ENCODE measurements at places on chromosomes 2 and 18.

DNA sequence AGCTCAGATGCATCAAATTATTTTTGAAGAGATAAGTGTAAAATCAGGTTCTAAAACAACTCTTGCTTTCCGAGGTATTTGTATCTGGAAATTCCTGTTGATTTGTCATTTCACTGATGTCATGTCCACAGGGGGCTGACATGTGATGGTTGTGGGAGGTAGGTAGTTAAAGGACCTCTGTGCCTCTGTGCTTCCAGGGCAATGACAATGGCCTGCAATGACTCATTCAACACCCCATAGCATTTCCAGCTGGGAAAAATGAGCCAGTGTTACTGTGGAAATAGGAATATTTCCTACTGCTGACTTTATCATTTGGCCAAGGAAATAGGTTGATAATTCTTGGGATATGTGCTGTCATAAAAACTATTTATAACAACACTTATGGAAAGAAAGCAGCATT is 86.2 kb upstream of the CCDC195 start:
- peak; percentile 73 for DNase-seq

GRCh38 chr2:230043461-230043860 is 25.3 kb downstream of the SLC16A14 start:
- no peak for DNase-seq

GRCh38 chr2:113677330-113677729 is 50.3 kb downstream of the RABL2A start:
- DNase-seq = no peak

- DNase-seq = peak; percentile 44
These were observed 11.3 kb upstream of the PXDN start for GRCh38 chr2:1755436-1756191.

- no peak for DNase-seq
These were observed 131.0 kb downstream of the ZAP70 start for GRCh38 chr2:97844311-97844859.

GRCh38 chr2:175728032-175728431 is 274.0 kb downstream of the LNPK start:
- no peak for DNase-seq

DNA sequence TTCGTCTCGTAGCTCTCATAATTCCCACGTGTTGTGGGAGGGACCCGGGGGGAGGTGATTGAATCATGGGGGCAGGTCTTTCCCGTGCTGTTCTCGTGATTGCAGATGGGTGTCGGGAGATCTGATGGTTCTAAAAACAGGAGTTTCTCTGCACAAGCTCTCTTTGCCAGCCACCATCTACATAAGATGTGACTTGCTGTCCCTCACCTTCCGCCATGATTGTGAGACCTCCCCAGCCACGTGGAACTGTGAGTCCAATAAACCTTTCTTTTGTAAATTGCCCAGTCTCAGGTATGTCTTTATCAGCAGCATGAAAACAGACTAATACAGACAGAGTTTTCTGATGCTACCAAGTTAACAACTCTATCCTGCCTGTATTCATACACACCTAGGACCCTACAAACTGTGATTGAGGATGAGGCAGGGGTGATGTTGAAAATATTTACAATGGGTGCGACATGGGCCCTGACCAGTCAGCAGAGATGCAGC is 3.9 kb downstream of the APOB start:
- DNase-seq = no peak

GRCh38 chr2:120613742-120614571 is 121.7 kb upstream of the GLI2 start:
- no peak for DNase-seq

GRCh38 chr2:71884303-71885042 is 263.2 kb downstream of the CYP26B1 start:
- DNase-seq = peak; percentile 34

GRCh38 chr18:25724121-25724520 is 366.3 kb downstream of the SS18 start:
- DNase-seq = peak; percentile 73

DNA sequence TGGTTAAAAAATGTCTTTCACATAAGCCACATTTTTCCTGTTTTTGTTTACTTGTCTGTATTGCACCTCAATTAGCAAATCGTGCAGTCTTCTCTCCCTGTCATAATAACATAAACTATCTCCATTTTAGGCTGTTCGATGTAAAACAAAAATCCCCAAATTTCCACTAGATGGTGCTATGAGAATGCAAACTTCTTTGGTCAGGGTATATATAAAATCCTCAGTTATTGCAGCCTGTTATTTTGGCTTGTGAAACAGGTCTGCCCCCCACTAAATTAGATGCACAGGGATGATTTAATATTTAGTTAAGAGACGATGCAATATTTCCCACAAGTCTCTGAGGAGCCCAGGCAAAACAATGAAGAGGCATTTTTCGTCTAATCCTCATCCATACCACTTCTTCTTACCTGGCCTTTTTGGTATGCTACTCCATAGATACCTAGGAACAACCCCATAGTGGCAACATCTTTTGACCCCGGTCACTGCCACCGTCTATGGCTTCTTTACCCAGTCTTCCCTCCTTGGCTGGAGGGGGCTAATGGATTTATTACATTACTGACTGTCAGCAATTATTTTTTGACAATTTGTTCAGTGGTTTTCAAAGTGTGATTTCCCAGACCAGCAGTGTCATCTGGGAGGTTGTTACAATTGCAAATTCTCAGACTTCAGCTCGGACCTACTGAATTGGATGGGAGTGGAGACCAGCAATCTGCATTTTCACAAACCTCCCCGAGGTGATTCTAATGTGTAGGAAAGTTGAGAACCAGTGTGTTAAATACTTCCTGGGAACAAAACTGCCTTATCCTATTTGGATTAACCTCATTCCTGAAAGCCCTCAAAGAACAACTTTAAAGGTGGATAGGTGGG is 117.4 kb upstream of the CWC22 start:
- DNase-seq = peak; percentile 63

DNA sequence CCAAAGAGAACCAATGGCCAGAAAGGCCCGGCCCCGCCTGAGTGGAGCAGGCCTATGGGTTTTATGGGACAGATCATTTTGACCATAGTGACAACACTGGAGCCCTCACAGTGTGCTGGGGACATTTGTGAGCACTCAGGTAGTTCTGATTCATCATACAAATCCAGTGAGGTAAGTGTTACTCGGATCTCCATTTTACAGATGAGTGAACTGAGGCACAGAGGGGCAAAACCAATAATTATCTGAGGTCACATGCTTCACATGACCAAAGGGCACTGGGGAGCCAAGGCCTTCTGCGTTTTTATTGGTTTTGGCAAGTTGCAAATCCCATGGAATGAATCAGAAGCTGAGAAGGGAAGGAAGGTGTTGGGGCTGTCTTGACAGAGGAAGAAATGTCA is 111.5 kb upstream of the MGAT5 start:
- DNase-seq = peak; percentile 46

- peak; percentile 43 for DNase-seq
These were observed 674 bp upstream of the ERBB4 start for GRCh38 chr2:212539072-212539880.

DNA sequence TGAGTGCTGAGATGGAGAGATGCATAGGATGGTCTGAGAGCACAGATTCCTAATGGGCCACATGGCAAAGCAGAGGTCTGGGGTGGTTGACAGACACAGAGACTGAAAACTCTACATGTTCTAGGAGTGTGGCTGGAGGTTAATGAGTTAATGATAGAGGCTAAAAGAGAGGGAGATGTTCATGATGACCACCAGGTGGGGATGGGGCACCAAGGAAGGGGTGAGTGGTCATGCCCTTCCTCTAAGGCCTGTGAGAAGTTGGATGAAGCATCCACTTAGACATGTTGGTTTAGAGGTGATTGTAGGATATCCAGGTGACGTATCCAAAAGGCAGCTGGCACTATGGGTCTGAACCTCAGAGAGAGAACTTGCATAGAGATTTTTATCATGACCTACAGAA is 102.1 kb downstream of the LRP2 start:
- no peak for DNase-seq

DNA sequence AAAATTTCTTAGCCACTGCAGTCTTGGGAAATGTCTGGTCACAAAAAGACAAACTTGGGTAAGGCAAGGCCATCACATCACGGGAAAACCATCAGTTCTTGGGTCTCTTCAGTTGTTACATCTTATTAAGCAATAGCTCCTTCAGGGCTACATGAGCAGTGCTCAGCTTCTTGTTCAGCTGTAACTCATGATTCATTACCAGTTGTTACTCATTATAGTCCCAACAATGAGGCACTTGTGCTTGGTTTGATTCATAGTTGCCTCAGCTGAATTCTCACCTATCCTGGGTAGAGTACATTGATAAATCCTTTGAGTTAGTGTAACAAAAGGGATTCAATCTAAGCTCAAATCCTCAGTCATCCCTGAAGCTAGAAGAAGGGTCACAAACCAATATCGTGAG is 102.4 kb upstream of the DCC start:
- peak; percentile 93 for DNase-seq

GRCh38 chr2:17538844-17539554 is 1.5 kb upstream of the VSNL1 start:
- peak; percentile 48 for DNase-seq

GRCh38 chr2:41859615-41860514 is 188.0 kb upstream of the PKDCC start:
- DNase-seq = peak; percentile 66

DNA sequence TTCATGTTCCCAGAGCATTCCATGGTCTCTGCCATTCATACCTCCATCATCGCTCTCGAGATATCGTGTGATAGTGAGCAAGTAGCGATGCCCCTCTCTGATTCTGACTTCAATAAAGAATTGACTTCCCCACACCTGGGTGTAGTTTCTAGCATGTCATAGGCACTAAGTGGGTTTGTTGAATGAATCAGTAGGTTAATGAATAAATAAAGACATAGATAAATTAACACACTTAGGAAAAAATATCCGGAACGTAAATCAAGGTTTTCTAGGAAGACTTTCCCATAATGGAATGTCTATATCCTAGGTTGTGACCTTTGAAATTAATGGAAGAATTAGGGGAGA is 159.1 kb downstream of the DOCK10 start:
- peak; percentile 57 for DNase-seq

GRCh38 chr2:176753752-176754474 is 458.7 kb upstream of the HNRNPA3 start:
- peak; percentile 42 for DNase-seq

DNA sequence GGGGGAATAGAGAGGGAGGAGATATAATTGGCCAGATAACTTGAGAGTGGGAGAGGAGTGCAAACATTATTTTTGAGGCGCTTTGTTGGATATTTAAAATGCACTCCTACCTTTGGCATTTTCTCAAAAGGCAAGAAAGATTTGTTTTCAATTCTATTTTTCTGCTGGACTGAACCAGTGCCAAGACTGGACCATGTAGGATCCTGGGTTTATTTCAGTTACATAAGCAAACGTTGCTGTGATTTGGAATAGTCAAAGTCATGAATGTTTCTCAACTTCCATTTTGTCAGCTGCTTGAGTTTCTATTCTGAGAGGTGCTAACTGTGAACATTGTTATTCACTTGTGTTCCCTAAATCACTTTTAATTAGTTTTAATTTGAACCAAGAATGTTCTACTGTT is 8.9 kb upstream of the CHRNA1 start:
- no peak for DNase-seq

GRCh38 chr18:79923896-79924585 is 27.4 kb downstream of the SLC66A2 start:
- DNase-seq = no peak

- DNase-seq = peak; percentile 57
These were observed 2.1 kb downstream of the BCL2L11 start for GRCh38 chr2:111122631-111123421.

DNA sequence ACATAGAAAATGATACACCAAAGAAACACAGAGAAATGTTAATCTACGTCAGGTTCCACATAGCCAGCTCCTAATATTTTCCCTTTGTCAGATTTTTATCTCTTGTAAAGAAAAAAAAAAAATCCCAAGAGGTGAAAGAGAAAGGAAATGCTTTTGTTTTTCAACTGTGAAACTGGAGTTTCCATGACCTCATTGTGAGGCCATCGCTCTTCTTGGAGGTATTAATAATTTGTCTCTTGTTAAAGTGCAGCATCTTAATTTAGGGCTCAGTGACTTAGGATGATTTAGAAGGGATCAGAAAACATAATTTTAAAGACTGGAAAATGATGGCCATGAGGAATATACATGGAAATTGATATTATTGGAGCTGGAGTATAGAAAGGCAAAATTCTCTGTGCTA is 21.7 kb downstream of the ARHGAP28 start:
- no peak for DNase-seq

GRCh38 chr2:217535957-217536708 is 466.7 kb downstream of the TNS1 start:
- no peak for DNase-seq

DNA sequence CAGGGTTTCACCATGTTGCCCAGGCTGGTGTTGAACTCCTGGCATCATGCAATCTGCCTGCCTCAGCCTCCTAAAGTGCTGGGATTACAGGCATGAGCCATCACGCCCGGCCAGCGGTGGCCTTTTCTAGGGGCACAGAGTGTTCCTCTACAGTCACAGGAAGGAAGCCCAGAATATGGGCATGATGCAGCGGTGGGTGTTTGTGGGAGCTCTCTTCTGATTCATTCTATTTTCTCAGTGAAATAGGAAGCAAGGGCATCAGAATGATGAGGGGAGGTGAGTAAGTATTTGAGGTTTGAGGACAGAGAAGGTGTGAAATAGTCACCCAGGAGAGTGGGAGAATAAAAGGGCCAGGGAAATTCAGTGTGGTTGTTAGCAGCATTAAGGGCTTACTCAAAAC is 70.3 kb upstream of the PSME4 start:
- no peak for DNase-seq

DNA sequence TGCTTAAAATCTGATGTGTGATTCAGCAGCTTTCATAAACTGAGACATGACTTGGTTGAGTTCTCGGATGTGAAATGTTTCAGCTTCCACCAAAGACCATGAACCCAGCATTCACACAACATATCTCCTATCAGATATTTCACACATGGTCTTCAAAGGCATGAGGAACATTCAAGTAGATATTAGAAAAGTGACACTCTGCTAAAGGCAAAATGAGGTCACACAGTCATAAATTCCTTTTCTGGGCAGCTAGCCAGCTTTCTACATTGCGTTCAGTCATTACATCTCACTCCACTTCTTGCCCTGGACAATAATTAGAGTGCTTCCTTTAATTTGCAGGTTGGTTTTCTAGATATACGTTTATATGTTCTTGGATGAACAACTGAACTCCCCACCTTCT is 96.7 kb downstream of the GAREM1 start:
- DNase-seq = peak; percentile 87

DNA sequence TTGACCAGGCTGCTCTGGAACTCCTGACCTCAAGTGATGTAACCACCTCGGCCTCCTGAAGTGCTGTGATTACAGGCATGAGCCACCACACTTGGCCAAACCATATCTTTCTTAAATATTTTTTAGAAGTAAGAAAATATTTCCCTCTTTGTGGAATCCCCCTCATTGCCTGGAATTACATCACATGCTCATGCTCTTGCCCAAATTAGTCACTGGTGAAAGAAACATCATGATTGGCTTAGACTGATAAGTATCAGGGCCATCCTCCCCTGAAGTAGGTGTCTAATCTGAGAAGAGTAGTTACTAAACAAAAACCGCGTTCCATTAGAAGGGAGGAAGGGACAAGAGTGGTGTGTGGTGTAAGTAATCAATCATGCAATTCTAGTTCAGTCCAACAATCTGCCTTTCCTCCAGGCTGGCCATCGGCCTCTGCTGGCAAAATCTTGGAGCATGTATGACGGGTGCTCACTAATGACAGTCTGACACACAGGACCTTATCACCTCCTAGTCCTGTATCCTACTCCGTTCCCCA is 52.3 kb upstream of the SCG2 start:
- no peak for DNase-seq

Measured in renal cortical epithelial cell (primary cell).